Hematopoietic multipotent progenitor cell treated with erythropoietin and hydrocortisone succinate and interleukin-3 and kit ligand, for 15 days (in vitro differentiated cells): ENCODE measurements at places on chromosomes 5 and 9.

GRCh38 chr5:153619771-153620170 lies 129.3 kb downstream of the GRIA1 start:
- no peak for DNase-seq

DNA sequence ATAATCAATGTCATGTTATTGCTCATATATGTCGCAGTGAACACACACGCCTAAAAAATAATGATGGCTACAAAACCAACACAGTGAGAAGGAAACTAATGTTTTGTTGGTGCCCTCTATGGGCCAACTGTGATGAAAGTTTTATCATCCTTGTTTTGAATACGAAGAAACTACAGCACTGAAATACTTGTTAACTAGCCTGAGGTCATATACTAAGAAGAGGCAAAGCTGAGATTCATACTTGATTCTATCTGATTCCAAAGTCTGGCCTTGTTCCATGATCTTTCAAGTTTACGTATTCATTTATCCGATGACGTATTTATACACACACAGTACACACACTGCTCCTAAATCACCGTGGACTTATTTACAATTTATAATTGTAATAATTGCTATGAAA lies 16.1 kb upstream of the DRD1 start:
- no peak for DNase-seq

- DNase-seq: no peak
These were observed 313.5 kb downstream of the PRDM9 start for GRCh38 chr5:23820765-23821471.

DNA sequence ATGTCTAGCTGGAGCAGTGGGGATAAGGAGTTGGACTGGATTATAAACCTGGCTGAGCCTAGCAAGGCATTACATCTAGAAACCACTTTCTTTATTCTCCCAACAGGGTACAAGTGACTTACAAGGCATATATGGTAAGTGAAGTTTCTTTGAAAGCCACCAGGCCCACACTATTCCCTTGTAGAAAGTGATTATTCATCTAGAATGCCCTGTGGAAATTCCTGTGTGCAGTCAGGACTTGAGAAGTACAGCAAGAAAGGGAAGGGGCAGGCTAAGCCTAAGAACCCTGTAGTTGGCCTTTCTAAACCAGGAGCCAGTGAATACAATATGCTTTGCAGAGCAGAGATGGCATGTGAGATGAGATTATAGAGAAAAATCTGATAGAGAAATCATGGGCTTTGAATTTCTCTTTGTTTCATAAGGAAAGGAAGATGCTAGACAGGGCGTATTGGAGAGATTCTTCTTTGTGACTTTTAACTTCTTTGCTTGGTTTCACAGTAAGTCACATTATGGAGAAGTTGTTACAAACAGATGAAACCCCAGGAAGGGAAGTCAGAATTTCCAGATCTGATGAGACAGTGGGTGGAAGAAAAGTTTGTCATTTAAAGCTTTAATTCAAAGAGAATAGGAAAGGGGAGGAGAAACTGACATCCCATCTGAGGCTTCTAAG lies 321.7 kb downstream of the NDUFS4 start:
- no peak for DNase-seq

GRCh38 chr5:16935231-16936149 lies 598 bp downstream of the MYO10 start:
- DNase-seq: no peak

GRCh38 chr5:124061663-124062062 lies 549.7 kb downstream of the CSNK1G3 start:
- DNase-seq: no peak

- no peak for DNase-seq
These were observed 176.3 kb upstream of the PTGER4 start for GRCh38 chr5:40503439-40503838.

DNA sequence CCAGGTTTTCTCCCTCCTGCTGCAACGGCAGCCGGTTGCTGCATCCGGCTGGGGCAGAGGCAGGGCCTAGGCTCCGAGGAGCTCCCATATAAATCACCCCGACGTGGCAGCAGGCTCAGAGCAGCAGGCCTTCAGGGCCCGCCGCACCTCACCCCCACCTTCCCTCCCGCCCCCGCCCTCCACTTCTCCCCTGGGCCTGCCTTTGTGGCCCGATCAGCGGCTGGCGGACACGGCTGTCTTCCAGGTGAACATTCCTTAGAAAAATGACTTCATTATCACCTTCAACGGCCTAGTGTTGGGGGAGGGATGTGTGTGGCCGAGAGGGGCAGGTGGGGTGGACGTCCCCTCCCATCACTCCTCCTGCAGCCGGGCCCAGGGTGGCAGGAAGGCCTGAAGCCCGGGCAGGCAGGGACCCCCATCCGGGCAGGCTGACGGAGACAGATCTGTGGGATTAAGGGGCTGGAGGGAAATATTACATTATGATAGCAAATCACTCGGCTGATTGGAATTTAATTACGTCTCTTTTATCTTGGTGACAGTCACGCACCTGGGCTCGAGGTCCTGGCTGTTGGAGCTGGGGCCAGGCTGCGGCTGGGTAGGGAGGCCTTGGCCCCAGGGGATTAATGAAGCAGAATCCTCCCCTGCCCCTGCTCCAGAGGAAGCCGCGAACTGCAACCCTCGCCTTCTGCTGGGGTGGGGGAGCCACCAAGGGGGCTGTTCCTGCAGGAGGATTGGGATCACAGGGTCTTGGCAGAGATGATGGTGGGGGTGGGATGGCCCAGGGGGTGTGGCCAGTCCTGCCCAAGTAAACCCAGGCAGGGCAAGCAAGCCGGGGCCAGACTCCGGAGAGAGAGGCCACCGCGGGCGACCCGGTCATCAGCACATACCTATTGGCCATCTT lies 38.4 kb upstream of the RXRA start:
- no peak for DNase-seq

- peak; percentile 62 for DNase-seq
These were observed 95.7 kb downstream of the TTC39B start for GRCh38 chr9:15211160-15211814.

- DNase-seq: no peak
These were observed 144.6 kb upstream of the NMUR2 start for GRCh38 chr5:152549709-152550108.

DNA sequence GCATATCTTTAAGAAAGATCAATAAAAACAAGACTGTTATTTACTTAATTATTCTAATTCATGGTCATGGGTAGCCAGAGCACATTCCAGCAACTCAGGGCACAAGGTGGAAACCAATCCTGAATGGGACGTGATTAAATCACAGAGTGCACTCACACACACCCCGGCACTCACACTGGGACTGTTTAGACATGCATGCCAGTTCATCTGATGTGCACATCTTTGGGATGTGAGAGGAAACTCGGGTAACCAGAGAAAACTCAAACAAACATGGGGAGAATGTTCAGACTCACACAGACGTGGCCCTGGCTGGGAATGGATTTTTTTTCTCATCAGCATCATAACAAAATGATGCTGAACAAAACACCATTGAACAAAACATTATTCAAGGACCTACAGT lies 29.4 kb downstream of the SMAD5 start:
- DNase-seq: no peak

DNA sequence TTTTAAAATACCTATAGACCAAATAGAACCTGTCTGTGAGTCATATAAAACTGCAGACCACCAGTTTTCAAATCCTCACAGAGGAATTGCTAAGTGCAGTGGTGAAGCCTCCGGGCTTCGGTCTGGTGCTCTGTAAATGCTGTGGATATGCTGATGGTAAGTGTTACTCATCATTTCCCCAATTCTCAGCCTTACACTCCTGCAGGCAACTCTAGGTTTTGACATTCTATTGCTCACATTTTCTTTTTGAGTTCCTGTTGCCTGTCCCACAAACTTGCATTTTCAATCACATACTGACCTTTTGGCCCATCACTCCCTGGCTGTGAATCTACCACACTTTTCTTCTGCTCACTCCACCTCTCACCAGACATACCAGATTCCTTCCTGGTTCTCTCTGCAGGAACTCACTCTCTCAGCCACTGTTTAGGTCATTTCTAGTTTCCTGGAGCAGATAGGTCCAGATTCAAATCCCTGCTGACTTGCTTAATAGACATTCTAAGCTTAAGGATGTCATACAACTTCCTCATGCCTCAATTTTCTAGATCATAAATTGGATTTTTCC lies 192.9 kb downstream of the RAB3C start:
- DNase-seq: no peak

DNA sequence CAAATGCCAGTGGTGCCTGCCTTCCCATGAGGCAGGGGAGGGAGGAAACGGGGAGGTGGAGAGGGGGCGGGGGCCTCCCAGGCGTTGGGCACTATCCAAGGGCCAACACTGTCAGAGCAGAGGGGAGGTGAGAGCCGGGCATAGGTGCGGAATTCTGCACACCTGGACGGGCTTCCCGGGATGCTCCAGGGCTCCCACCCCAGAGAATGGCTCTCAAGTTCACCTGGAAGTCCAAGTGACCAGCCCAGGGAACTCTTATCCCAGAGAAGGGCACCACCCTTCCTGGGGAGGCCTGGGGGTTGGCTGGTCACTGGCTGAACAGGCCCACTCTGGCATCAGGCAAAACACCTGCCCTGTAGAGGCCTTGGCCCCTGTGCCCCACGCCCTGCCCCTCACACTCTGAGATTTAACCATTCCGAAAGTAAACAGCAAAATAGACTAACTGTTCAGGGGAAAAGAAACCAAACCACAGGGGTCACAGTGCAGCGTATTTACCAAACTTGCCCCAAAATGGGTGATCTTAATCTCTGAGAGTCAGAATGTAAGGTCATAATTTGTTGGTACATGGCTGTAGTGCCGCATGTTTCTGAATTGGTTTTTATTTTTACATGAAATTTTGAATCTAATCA lies 2.7 kb downstream of the CSF2 start:
- DNase-seq: no peak

- no peak for DNase-seq
These were observed 1020.2 kb downstream of the NR2F1-AS1 start for GRCh38 chr5:92560698-92561401.

- DNase-seq: no peak
These were observed 764.3 kb downstream of the MTRR start for GRCh38 chr5:8633259-8633658.

- no peak for DNase-seq
These were observed 46.6 kb downstream of the ARHGAP26 start for GRCh38 chr5:142816531-142817430.

GRCh38 chr5:71974622-71975021 lies 132.7 kb upstream of the MAP1B start:
- DNase-seq: no peak

GRCh38 chr5:136104306-136104965 lies 28.2 kb upstream of the SMAD5 start:
- no peak for DNase-seq

GRCh38 chr9:137042751-137043727 lies 2.9 kb downstream of the NPDC1 start:
- no peak for DNase-seq

- DNase-seq: no peak
These were observed 3.0 kb upstream of the GLRX start for GRCh38 chr5:95825495-95825894.

- DNase-seq: no peak
These were observed 3.3 kb upstream of the TTC39B start for GRCh38 chr9:15310107-15310850.

- no peak for DNase-seq
These were observed 117.5 kb downstream of the FSTL4 start for GRCh38 chr5:133494923-133495246.

GRCh38 chr9:83423815-83424707 lies 114.1 kb downstream of the FRMD3 start:
- no peak for DNase-seq

GRCh38 chr5:107090506-107090905 lies 580.2 kb downstream of the EFNA5 start:
- no peak for DNase-seq

DNA sequence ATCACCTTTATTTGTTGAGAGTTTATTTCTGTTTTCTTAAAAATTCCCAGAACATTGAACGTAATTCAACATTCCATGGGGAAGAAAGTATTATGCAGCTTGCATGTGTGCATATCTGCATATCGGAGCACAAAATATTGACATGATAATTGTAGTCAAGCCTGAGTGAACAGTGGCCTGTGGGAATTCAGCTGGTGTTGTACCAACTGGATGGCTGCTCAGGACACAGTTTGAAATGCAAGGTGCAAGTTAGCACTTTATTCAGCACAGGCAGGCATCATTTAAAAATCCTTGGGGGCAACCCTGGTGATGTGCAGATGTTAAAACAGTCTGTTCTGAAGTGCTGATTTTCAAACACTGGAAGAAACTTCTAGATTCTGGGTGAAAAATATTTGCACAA lies 82.4 kb downstream of the CNTLN start:
- DNase-seq: no peak

- DNase-seq: no peak
These were observed 34.2 kb downstream of the HTR4 start for GRCh38 chr5:148620091-148620490.

DNA sequence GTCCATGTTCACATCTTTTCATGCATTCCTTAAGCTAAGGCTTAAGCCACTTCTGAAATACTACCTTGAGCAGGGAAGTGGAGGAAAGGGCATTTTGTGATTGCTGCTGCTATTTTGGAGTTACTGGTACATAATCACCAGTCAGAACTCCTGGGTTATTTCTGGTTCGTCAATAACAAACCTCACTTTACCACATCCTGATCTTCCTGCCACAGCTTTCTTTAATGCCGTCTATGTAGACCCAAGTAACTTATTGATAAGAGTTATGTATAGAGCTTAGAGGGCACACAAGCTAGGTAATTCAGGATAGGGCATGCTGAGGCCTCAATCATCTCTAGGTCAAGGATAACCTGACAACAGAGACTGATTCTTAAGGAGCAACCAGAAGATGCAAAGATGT lies 120.7 kb downstream of the DOCK8 start:
- DNase-seq: no peak

GRCh38 chr5:83802686-83803085 lies 82.0 kb upstream of the HAPLN1 start:
- DNase-seq: no peak

DNA sequence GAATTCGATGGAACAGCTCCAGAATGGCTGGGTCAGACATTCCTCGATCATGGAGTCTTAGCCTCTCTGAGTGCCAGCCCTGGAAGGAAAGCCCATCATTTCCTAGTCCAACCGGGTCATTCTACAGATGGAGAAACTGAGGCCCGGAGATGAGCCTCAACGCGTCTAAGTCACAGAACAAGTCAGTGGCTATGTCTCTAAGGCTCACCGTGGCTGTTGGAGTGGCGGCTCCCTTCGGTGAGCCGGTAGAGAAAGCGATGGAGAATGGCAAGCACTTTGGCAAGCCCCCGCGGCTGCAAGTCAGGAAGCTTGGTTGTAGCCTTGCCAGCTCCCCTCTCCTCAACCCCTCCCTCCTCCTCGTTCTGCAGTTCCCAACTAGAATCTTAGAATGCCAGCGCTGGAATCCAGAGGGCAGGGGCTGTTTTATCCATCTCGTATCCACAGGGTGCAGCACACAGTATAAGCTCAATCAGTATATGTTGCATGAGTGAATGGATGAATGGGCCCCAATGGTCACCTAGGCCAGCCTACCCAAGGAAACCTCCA lies 438 bp upstream of the ARSI start:
- DNase-seq: no peak

DNA sequence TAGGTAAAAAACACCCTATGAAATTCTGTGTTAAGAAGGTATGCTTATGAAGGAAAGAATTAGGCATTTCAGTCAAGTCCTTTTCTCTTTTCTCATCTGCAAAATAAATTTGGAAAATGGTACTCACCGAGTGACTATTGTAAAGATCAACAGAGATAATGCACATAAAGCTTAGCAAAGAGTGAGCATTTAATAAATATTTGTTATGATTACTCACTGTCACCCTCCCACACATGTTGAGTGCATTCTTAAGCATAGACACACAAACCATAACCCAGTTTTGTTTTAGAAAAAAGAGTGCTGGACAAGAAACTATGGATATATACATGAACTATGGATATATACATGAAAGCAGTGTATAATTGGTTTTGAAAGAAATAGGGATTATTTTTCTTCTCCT lies 54.7 kb upstream of the PRLR start:
- DNase-seq: no peak

- no peak for DNase-seq
These were observed 10.3 kb upstream of the GPSM1 start for GRCh38 chr9:136316896-136317676.
